COLO829 (cell line): ENCODE measurements at places on chromosomes 11 and 22.

DNA sequence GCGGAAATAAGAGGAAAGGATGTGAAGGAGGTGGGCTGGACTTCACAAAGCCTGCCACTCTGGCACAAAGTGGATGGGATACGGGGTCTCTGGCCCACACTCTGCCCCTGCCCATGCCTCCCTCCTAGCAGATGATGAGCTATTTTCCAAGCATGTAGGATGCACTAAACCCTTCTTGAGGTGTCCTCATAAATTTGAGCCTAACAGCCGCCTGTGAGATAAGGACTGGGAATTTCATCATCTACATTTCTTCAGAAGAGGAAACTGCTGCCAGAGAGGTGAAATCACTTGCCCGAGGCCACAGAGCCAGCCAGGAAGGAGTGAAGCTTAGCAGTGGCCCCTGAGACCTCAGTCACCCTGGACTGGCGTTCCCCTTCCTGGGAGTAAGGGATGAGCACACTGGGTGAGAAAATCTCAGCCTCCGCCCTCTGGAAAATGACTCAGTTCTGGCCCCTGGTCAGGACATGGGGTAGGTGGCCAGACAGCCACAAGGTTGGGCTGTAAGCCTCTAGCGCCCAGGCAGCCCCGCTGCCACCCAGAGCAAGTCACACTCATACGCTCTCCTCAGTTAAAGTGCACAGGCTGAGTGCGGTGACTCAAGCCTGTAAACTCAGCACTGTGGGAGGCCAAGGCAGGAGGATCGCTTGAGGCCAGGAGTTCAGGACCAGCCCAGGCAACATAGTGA, 27.9 kb downstream of the MB start:
- peak; percentile 55 for DNase-seq

GRCh38 chr11:73330569-73331093, 22.6 kb downstream of the ARHGEF17 start:
- DNase-seq, result no peak

- no peak for DNase-seq
These were observed 74.7 kb upstream of the C11orf87 start for GRCh38 chr11:109347304-109347703.

- no peak for DNase-seq
These were observed 48.2 kb upstream of the OR5P2 start for GRCh38 chr11:7844986-7845385.

DNA sequence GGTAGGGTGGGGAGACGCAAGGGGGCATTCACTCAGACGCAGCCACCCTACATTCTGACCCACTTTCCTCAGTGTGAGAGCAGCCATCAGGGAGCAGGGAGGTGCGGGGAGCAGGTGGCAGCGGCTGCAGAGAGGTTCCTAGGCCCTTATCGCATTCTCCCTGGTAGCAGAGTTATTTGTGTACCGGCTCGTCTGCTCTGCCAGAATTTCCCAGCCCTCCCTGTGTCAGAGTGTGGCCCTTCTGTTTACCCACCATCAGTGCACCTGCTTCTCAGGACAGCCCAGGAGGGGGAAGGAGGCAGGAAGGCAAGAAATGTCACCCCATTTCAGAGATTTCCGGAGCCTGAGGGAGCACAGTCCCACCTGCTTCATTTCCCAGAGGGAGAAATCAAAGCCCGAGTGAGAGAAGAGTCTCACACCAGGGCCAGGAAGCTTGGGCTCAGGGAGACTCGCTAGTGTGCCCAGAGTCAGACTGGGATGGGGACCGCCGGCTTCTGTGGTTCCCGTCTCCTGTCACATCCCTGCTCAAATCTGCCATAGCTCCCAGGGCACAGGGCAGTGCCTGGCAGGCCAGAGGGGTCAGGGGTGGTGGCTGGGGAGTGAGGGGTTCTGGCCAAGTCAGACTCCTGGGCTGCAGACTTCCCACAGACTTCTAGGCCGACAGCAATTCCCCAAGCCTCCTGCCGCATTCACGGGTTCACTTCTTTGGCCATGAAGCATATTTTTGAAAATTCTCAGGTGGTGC, 49.7 kb downstream of the ARRB1 start:
- no peak for DNase-seq

DNA sequence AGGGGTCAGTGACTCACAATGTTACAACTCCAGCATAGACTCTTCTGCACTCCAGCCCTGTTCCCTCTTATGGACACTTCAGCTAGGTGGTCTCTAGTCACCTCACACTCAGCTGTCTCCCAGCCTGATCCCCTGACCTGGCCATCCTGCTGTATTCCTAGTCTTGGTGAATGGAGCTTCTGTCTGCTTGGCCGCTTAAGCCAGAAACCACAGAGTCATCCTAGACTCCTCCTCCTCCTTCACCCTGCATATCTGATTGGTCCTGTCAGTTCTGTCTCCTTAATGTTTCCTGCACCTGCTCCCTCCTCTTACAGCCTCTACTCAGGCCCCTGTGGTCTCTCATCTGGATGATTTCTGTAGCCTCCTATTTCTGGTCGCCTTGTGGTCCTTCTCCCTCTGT, 144.9 kb downstream of the HIPK3 start:
- peak; percentile 81 for DNase-seq

DNA sequence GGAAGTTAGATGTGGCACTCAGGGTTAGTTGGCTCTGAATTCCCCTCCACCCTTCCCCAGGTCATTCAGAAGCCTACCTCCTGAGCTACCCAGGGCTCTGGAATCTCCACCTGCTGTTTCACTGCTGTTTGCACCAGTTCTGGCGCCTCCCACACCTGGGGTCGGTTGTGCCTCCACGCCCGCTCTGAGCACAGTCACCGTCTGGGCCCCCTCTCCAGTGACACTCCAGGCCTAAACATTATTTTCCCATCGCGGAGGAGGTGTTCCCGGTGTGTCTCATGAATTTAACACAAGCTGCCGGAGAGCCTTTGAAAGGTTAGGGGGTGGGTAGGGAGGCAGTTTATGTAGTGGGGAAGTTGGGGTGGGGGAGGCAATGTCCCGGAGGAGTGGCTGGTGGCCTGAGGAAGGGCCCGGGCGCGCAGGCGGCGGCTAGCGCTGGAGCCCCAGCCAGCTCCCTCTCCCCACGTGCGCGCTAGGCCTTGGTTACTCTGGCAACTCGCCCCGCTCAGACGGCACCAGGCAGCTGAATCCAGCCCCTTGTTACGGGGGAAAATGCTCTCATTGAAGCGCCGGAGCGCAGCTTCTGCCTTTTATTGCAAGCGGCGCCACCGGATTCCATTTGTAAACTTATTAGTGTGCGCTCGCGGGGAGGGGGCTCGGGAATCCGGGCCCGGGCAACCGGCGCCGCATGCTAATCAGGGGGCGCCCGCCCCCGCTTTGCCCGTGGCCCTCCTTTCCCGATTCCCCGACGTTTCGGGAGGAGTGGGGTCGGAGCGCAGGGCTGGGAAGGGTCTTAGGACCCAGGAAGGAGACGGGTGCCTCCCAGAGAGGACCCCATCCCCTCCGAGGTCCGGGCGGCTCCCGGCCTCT, 52.4 kb downstream of the GRIK4 start:
- no peak for DNase-seq

DNA sequence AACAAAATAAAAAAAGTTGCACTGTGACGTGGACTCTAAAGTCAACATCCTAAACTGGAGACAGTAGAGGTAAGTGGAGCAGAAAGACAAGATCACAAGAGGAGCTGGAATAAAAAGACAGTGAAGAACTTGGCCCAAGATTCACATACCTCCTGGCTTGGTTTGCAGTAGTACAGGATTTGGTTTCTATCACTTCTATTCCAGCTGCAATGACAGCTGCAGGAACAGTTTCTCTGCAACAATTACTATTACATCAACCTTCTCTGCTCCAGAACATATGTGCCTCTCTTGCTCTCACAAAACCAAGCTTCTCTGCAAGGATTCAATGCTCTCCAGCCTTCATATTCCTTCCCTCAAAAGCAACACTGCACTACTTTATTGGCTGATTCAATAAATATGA, 7.8 kb upstream of the KDM2A start:
- no peak for DNase-seq

GRCh38 chr11:58134151-58134550, 8.8 kb upstream of the OR9I1 start:
- DNase-seq, result no peak

GRCh38 chr11:128961645-128962044, 19.0 kb upstream of the TP53AIP1 start:
- DNase-seq, result no peak

- no peak for DNase-seq
These were observed 13.8 kb upstream of the RBM4B start for GRCh38 chr11:66691311-66691980.
